ENCODE measurements at places on chromosomes 5 and 9.

DNA sequence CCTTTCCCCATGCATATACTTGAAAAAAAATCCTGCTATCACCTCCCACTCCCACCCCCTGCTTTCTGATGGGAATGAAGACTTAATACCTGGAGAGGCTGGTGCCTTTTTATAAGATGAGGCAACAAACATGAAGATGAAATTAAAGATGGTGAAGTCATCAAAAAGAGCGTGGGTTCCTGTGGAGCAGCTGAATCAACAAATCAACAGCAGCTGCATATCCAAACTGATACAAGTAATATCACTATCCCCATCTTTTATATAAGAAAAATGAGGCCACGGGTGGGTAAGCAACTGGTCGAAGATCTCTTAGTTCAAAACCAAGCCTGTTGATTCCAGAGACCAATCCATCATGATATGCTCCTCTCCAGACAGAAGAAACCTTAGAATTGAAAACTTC lies 268.5 kb downstream of the ENC1 start:
- no peak for DNase-seq

GRCh38 chr5:56147106-56147505 lies 86.0 kb downstream of the ANKRD55 start:
- no peak for DNase-seq

GRCh38 chr5:23655674-23656073 lies 148.3 kb downstream of the PRDM9 start:
- no peak for DNase-seq

DNA sequence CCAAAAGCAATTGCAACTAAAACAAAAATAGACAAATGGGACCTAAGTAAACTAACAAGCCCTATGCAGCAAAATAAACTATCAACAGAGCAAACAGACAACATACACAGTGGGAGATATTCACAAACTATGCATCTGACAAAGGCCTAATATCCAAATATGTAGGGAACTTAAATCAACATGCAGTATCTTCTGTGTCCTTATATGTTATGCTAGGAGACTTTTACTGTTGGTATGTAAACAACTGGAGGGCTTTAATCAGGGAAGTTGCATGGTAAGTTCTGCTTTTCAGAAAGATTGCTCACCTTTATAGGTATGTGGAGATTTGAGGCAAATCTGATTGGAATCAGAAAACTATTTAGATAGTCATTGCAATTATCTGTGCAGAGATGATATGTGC lies 461.2 kb upstream of the RIOK2 start:
- DNase-seq = no peak

- DNase-seq = no peak
These were observed 346.9 kb upstream of the TLE4 start for GRCh38 chr9:79224672-79225433.

GRCh38 chr5:178553517-178553916 lies 36.7 kb downstream of the COL23A1 start:
- no peak for DNase-seq

Data from activated CD4-positive, alpha-beta T cell treated with anti-CD3 and anti-CD28 coated beads, Interleukin-2, amount 50 U/mL, for 48 hours (primary cell).